ENCODE measurements at places on chromosomes 7 and 10.

- no peak for DNase-seq
These were observed 165.7 kb downstream of the PARD3 start for GRCh38 chr10:34649385-34649784.

GRCh38 chr7:51222916-51223315, 93.7 kb downstream of the COBL start:
- no peak for DNase-seq

- DNase-seq, result no peak
These were observed 217.8 kb downstream of the TFEC start for GRCh38 chr7:115812794-115813193.

DNA sequence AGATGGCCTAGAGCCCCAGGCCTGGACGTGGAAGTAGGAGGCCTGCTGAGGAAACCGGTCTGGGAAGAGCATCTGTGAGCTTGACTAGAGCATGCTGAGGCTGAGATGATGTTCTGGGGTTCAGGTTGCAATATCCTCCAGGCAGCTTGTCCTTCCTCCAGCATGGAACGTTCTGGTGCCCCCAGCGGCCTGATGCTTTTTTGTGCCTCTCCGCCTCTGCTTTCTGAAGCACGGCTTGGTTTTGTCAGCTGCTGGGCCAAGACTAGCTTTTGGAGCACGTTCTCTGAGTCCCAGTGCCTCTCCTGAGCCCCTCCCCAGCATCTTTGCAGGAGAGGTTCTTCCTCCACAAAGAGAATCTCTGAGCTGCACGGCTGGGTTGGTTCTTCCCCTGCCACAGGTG, 682.0 kb upstream of the FOXK1 start:
- no peak for DNase-seq

- DNase-seq, result peak; percentile 14
These were observed 50.2 kb upstream of the ZMIZ1 start for GRCh38 chr10:79018521-79019011.

DNA sequence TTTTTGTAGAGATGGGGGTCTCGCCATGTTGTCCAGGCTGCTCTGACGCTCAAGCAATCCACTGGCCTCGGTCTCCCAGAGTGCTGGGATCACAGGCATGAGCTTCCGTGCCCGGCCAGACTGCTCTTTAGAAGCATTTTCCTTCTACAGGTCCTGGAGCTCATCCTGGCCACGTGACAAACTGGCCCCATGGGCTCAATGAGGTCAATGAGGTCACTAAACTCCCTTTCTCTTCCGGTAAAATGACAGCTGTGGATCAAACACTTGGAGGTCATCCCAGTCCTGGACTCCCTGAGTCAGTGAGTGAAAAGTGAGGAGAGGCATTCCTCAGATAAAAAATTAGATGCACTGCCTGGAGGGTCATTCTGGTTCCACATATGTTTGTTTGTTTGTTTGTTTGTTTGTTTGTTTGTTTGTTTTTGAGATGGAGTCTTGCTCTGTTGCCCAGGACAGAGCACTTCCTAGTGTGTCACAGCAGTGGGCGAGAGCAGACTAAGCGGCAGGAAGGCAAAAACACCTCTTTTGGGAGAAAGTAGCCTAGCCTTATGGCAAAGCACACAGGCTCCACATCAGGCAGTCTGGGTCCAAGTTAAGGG, 134.9 kb downstream of the TNS3 start:
- no peak for DNase-seq

DNA sequence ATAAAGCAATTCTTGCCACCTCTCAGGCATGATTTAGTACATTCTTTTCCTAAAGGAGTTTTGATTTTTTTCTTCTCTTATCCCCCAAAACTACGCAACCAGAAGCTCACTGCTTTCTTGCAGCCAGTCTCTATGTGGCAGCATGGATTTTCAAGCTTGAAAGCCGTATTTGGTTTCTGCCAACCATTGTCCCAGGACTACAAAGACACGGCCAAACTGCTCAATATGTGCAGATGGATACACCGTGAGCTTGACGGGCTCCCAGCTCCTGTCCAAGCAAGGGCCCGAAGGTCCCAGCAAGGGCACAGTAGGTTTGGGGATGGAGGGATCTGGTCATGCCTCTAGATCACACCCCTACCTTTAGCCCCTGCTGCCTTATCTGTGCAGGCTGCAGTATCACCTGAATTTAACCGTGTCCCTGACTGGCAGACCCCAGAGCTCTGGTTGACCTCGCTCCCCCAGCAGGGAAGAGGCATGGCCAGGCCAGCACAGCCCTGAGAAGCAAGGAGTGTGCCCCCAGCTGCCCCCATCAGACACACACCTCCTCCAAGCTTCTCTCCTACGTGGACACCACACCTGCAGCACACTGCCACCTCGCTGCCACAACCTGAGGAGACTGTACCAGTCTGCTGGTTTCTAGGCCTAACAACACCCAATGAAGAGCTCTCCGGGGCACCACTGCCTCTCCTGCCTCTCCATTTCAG, 86.8 kb downstream of the COBL start:
- DNase-seq, result no peak

DNA sequence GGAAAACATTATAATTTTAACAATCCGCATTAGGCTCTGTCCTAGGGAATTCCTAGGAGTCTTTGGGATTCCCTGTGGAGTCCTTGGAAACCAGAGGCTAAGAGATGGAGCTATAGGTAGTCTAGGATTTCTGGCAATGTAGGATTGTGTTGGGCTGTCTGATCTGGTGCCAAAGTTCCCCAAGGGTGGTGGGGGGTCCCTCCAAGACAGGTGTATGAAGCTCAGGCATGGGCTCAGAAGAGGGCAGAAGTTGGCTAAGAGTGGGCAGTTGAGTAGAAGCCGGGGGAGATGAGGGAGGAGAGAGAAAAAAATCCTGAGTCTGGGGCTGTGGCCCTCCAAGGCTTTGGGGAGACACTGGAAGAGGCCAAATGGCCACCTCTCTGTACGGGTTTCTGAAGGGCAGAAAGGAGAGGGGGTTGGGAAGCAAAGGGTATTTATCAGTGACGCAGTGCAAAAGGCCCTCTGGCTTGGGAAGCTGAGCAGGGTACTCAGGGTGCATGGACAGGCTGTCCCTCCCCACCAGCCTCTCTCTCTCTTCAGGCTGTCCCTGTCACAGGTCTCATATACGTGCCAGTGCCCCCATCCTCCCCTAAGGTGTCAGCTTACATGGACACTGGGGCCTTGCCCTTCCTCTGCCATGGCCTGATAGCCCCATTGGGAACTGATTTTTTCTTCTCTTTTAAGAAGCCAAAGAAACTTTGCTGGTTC, 929 bp downstream of the HOXA6 start:
- no peak for DNase-seq

DNA sequence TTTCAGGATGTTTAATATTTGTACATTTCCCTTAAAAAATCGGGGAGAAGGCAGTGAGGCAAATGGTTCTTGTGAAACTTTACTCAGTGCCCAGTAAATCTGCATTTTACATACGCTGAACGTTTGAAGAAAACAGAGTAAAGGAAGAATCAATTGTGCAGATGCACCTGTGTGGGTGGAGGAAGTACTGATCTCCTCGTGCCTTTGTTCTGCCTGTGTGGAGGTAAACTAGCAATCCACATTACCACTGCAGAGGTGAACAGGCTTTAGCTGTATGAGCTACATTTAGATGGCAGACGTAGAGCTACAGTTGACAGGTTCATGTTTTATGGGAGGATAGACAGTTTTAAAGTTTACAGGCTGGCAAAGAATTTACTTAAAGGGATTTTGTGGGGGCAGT, 62.7 kb upstream of the VIPR2 start:
- DNase-seq, result no peak

DNA sequence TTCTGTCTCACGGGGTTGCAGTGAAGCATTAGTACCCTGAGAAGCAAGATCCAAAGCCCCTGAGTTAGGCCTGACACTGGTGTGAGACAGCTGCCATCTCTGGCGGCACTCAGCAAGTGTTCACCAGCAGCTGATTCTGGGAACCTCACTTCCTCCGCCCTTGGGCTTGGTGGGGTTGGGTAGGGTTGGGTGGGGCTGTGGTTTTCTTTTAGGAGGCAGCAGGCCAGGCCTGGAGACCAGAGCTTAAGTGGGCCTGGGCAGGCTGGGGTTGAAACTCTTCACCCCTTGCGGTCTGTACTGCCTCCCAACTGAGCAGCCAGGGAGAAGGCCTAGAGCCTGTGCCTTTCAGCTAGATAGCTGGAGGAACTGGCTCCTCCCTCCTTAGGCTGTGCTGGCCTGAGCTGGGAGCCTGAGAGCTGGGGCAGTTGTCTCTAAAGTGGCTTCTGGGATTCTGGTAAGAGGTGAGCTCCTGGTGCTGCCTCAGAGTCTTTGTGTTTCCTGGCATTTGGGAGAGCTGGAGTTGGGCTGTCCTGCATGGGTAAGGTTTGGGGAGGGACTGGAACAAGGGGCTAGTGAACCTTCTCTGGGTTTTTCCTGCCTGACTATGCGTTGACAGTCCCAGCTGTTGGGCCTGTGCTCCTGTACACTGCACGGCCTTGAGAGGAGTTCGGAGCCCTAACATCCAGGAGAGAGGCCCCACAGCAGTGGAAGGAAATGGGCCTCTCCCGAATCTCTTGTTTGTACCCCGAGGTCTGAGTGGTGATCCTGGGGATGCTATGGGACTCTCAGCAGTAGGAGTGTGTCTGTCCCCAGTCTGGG, 5.1 kb downstream of the TSPAN14 start:
- no peak for DNase-seq

- DNase-seq, result no peak
These were observed 10.2 kb upstream of the ZFYVE27 start for GRCh38 chr10:97726636-97727178.

DNA sequence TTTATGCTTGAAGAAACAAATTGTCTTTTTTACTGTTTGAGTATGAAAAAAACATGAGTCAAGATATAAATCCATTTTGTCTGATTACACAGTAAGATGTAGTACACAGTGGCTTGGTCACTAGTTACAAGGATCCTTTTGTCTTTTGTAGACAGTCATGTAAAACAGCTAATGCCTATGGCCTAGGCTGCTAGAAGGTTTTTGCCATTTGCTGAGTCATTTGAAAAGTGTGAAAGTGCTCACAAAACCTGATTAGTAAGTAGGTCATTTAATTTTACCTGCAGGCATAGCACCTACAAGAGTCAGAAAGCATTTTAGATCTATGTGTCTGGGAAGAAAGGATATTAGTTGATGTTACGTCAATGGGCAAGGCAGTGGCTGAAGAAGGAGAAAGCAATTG, 819.4 kb downstream of the MAGI2 start:
- DNase-seq, result no peak

GRCh38 chr7:150824379-150825177, 24.0 kb downstream of the TMEM176A start:
- no peak for DNase-seq

GRCh38 chr10:89296220-89296648, 5.6 kb upstream of the IFIT2 start:
- no peak for DNase-seq

- no peak for DNase-seq
These were observed 19.6 kb upstream of the SUV39H2 start for GRCh38 chr10:14859043-14859442.

DNA sequence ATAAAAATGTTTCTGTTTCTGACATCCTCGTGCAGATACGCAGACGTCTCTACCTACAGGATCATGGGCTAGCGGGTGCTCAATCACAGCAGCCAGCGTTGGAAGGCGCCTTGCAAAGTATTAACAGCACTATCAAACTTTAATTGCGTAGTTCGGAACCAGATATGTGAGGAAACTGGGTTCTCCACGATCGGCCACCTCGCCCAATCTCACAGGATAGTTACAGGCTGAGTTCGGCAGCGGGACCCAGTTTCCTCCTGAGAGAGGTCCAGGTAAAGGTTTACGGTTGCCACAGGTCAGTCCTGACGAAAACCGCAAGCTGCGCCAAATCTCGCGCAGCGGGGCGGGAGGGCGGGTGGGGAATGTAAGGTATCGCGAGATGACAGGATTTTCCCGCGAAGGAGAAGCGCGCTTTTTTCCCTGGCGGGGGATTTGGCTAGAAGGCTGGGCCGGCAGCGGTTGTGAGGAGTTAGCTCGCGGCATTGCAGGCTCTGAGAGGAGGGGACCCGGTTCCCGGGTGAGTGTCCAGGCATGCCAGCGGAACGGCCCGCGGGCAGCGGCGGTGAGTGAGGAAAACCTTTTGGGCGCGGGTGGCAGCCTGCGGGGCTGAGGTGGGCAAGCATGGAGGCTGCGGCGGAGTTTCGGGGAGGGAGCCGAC, at the start of gene HELLS:
TSS of gene HELLS (plus strand) at position 398 of the 658 bp plus-strand sequence. CDS start at position 532, 134 bp downstream.
- DNase-seq, result peak; percentile 83

DNA sequence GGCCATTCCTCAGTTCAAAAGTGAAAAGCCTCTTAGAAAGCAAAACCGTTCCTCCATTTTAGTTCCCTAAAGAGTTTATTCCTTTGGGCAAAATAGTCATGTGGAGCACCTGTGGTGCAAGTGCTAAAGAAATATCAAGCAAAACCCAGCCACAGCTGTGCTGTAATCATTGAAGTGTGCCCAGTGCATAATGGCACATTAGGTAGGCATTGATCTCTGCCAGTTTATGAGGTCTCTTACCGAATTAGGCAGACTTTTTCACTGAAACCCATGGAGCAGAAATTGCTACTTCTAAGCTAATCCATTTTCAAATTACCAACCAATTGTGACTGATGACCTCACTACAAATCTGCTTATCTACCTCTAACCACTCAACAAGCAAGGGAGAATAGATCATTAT, 97.2 kb upstream of the SEMA3A start:
- DNase-seq, result no peak

- no peak for DNase-seq
These were observed 221.1 kb downstream of the SEMA3E start for GRCh38 chr7:83427884-83428283.
